ENCODE measurements at places on chromosomes 3 and 15.

- DNase-seq, result no peak
Measured at GRCh38 chr15:83129791-83130190, 22.3 kb downstream of the TM6SF1 start.

- no peak for DNase-seq
Measured at GRCh38 chr3:58150130-58150809, 60.5 kb downstream of the DNASE1L3 start.

GRCh38 chr3:101634591-101635196 lies 42.2 kb downstream of the ZBTB11 start:
- DNase-seq, result no peak

GRCh38 chr15:65530318-65531111 lies at the start of gene HACD3:
Gene HACD3 (plus strand): TSS chr15:65530463. CDS start chr15:65530632, 169 bp downstream.
- DNase-seq, result peak; percentile 80

- no peak for DNase-seq
Measured at GRCh38 chr3:160112481-160112880, 112.7 kb upstream of the C3orf80 start.

GRCh38 chr3:143081844-143082778 lies 37.5 kb upstream of the CHST2 start:
- DNase-seq, result no peak

DNA sequence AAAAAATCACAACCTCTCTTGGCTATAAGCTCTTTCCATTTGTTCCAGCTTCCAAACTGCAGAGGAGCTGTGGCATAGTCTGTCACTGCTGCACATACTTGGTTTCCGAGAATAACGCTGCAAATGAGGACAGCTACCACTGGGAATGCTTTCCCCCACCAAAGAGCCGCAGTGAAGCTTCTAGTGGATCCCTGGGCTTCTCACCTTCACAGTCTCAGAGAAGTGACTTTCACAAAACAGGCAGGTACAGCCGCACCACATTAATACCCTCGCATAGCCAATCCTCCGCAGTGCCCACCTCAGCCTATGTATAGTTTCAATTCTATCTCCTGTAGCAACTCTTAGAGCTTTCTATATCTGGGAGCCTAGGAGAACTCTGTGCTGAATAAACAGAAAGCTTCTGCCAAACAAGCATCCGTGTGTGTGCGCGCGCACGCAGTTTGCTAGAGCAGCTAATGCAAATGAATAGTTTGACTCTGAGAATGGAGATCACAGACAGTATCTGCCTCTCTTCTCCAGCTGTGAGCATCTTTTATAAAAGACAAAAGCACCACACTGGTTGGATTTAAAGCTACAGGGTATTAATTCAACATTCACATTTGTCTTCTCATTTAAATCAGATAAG lies 81.9 kb upstream of the PLXND1 start:
- peak; percentile 13 for DNase-seq

GRCh38 chr3:33926998-33927605 lies 128.7 kb downstream of the PDCD6IP start:
- DNase-seq, result no peak

DNA sequence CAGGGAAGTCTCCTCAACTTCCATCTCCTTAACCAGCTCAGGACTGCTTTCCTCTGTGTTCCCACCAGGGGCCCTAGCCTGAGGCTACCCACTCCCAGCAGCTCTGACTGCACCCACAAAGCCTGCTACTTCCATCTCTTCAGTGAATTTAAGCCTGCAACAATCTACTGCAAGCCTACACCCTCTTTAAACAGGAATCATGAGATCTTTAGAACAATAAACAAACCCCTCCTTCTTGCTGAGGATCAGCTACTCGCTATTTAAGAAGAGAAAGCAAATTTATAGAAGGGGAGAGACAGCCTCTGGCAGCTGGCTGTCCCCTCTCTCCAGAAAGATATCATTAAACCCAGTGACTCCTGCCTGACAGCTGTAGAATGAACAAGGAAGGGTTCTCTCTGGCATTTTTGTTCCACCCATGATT lies 51.9 kb downstream of the ARHGAP31 start:
- DNase-seq, result no peak

DNA sequence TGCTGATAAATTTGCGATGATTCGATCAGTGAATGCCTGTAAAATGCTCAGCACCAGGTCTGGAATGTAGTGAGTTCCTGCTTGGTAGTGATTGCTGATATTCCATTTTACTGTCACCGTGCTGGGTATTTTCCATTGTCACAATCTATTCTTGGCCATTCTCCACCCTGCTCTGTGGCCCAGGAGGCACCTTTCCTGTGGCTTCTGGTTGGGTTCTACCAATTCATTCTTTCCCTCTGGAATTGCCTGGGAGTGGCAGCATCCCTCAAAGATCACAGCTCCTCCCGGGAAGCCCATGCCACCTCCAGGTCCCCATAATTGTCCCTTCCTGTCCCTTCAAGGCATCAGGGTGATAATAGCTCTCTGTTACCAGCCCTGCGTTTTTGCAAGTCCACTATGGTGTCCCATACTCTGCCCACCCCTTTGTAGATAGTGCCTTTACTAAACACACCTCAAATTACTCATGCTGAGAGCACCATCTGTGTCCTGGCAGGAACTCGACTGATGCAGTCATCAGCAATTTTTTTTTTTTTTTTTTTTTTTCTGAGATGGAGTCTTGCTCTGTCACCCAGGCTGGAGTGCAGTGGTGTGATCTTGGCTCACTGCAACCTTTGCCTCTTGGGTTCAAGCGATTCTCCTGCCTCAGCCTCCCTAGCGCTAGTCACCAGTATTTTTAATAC lies 177.8 kb upstream of the PROK2 start:
- DNase-seq, result no peak

DNA sequence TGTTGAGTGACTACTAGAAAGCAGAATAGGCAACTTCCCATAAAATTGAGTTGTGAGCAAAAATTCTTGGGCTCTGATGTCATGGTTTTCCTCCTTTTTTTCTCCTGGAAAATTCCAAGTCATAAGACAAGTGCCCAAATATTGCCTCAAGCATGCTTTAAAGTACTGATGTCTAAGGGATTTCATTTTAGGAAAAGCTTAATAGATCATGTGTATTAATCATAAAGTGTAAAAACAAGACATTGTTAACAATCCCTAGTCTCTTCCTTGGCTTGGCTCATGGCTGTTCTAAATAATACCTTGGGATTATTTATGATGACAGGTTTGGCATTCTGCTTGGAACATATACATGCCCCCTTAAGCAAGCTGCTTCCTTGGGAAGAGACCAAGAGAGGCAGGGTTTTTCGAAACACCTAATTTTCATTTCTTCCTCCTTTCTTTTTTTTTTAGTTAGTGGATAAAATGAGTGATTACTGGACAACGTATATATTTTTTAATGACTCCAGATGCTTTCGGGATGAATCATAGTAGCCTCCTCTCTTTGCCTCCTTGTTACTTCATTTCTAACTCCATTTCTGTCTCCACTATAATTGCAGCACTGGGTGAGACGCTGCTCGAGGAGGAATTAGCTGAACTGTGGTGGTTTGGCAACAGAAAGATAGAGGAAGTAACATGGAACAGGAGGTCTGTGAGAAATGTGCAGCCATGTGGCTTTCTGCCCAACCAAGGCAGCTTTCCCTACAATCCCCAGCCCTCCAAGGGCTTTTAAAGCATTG lies 104.9 kb downstream of the TPRG1 start:
- peak; percentile 28 for DNase-seq

- DNase-seq, result no peak
Measured at GRCh38 chr15:98676586-98677270, 28.4 kb downstream of the IGF1R start.

DNA sequence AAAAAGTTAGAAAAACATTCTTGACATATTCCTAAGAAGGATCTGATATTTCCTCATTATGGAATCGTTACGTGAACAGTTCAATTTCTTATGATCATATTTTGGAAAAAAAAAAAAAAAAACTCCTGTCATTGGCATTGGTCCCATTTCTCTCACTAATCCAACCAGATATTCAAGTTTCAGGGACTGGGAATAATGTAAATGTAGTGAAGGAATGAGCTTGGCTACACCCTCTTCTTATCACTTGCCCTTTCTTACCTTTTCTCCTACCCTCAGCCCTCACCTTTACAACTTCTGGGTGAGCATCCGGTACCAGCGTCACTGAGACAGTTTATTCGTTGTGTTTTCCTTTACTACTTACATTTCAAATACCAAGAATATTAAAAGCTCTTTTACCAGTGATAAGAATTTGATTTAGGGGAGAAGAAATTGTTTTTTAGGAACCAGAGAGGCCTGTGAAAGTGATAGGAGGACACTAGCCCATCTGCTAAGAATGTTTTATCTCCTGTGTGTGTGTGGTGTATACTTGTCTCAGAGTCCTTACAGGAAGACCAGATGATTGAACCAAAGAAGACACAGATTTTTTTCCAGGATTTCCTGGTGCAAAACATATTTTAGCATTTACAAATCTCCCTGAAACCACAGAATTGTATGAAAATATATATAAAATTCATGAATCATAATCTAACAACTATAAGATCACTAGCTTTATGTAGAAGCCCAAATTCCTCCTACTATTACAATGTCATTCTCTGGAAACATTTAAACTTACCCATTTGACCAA lies 946.7 kb downstream of the ZPLD1 start:
- no peak for DNase-seq

GRCh38 chr3:57131210-57131588 lies 34.0 kb downstream of the IL17RD start:
- DNase-seq, result no peak

GRCh38 chr15:29081781-29082180 lies 187.8 kb downstream of the NSMCE3 start:
- no peak for DNase-seq

DNA sequence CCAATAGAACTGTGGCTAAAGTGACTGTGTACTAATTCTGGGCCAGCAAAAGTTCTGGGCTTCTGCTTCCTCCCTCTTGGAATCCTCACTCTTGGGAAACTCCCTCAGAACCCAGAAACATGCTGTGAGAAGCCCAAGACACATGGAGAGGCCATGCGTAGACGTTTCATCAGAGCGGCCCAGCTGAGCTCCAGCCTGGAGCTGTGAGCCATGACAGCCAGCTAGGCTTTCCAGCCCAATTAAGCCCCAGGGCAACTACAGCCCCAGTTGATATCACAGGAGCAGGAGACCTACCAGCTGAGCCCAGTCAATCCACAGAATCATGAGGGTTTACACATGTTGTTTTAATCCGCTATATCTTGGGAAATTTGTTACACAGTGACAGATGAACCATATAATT lies 43.6 kb upstream of the CNOT10 start:
- no peak for DNase-seq

GRCh38 chr3:127992127-127992526 lies 60.1 kb upstream of the SEC61A1 start:
- no peak for DNase-seq

DNA sequence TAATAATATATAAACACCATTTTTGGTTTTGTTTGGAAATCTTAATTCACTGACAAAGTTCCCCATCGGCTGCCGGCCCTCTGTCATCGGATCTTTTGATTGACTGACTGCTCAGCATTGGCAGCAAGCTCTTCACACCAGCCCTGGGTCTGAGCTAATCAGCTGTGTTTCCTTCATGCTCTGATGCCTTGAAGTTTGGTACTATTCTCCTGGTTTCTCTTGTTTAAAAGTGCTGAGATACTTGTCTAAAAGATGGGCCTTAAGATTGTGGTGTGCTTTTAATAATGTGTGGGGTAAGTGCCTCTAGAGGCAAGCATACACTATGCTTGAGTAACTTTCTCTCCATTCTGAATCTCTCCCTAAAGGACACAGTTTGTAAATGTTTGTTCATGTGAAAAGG lies 415.5 kb upstream of the TPRG1 start:
- no peak for DNase-seq

GRCh38 chr15:42152921-42153698 lies 3.3 kb downstream of the PLA2G4F start:
- no peak for DNase-seq

GRCh38 chr15:49458145-49458544 lies 35.1 kb downstream of the FGF7 start:
- no peak for DNase-seq

- no peak for DNase-seq
Measured at GRCh38 chr3:187361835-187362234, 6.3 kb upstream of the RTP4 start.

DNA sequence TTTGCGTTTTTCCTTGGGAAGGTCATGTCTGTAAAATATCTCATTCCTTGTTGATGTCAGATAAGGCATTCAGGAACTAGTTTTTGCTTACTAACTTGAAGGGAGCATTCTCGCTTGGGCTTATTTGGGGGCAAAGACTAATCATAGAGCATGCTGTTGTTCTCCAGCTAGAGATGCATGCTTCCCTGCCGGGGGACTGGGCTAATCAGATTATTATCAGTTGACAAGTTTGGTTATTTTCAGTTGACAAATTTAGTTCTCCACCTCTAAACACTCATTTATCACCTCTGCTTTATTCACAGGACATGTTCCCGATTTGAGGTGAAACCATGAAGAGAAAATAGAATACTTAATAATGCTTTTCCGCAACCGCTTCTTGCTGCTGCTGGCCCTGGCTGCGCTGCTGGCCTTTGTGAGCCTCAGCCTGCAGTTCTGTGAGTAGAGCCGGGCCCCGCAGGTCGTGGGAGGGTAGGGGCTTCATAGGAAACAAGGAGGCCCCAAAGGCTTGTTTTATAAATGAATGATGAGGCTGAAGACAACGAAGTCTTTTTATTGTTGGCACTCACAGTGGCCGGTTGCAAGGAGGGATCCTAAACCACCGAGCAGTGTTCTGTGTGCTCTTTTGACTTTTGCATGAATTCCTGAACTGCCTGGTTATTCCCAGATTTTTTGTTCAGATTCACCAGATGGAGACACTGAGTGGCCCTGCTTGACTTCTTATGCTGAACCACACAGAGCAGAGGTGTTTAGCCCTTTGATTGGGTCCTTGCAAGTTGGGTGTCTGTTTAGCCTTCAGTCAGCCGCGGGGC lies 28.4 kb downstream of the PXYLP1 start:
- no peak for DNase-seq

DNA sequence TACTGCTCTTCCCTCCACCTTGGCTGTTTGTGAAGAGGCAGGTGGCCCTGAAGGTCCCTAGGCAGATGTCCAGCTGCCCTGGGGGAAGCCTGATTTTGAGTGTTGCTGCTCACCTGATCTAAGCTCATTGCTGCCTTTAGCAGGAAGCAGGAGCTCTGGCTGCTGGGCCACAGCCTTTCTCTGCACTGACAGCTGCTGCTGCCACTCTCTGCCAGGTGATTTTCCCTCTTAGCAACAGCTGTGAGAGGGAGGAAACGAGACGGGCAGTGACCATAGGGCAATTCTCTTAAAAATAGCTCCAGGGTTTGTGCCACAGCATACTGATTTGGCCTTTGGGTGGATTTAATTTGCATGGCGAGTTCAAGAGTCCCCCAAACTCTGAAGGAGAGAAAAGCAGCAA lies 415.8 kb upstream of the SEMA6D start:
- DNase-seq, result no peak

Measured in H54 (cell line).